Activated T-cell treated with anti-CD3 and anti-CD28 coated beads, Interleukin-2, amount 50 U/mL, for 24 hours (primary cell): ENCODE measurements at places on chromosomes 7 and 10.
A peak's percentile ranks its signal among the peaks of the same experiment; 100 is the strongest.

DNA sequence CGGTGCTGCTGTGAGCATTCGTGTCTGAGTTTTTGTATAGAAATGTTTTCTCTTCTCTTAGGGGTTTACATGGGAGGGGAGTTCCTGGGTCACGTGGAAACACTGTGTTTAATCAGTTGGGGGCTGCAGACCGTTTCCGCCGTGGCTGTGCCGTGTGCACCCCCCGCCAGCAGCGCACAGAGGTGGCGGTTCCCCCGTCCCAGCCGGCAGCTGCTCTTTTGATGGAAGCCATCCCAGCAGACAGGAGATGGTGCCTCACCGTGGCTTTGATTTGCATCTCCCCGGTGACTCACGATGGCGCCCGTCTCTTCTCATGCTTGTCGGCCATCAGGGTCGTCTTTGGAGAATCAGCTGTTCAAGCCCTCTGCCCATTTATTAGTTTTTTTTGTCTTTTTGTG, 34.9 kb upstream of the FOXL3 start:
- H3K27me3 ChIP-seq: no peaks in the 10 kb centered on the region
- H3K36me3 ChIP-seq: no peaks in the 10 kb centered on the region
- DNase-seq: no peak
- no peak overlapping the region for H3K4me3 ChIP-seq
- H3K4me1 ChIP-seq: no peaks in the 10 kb centered on the region

DNA sequence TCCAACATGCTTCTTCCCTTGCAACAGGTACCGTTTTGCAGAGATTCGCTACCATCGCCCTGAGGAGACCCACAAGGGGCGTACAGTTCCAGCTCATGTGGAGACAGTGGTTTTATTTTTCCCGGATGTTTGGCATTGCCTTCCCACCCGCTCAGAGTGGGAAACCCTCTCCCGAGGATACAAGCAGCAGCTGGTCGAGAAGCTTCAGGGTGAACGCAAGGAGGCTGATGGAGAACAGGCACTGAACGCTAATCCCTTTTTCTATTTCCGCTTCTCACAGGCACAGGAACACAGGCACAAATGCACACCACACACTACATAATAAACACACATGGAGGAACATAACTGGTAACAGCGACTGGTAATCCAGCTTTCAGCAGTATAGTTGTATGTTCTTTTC, 35.2 kb downstream of the CCAR1 start:
- H3K27ac ChIP-seq: no peak overlapping the region
- no peaks in the 10 kb centered on the region for H3K27me3 ChIP-seq
- peaks cover 88% of the 10 kb centered on the region for H3K36me3 ChIP-seq
- no peak for DNase-seq
- no peaks in the 10 kb centered on the region for H3K4me1 ChIP-seq

DNA sequence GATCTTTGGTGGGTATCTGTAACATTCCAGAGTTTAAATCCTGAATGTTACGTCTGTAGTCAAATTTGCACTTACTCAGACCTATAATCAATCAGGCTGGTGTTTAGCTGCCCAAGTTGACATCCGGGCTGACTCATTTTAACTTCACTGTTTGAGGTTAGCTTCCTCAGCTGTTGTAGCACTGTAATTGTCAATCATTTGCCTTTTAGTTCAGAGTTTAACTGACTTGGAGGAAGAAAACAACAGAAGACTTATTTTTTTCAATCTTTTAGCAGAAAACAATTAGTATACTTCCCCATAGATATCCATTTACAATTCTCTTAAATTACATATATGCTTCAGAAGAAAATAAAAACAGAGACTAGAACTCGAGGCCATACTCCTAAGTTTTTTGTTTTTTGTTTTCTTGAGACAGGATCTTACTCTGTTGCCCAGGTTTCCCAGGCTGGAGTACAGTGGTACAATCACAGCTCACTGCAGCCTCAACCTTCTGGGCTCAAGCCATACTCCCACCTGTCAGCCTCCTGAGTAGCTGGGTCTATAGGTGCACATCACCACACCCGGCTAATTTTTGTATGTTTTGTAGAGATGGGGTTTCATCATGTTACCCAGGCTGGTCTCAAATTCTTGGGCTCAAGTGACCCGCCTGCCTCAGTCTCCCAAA, 38.5 kb upstream of the LRRC17 start:
- H3K36me3 ChIP-seq: no peaks in the 10 kb centered on the region
- no peak for DNase-seq
- no peak overlapping the region for H3K27ac ChIP-seq
- peaks cover 33% of the 10 kb centered on the region for H3K4me1 ChIP-seq
- no peaks in the 10 kb centered on the region for H3K27me3 ChIP-seq

GRCh38 chr7:40531956-40532355, 397.2 kb downstream of the SUGCT start:
- H3K27me3 ChIP-seq: no peaks in the 10 kb centered on the region
- no peak overlapping the region for H3K27ac ChIP-seq
- H3K4me1 ChIP-seq: no peaks in the 10 kb centered on the region
- H3K36me3 ChIP-seq: no peaks in the 10 kb centered on the region
- H3K4me3 ChIP-seq: no peak overlapping the region

GRCh38 chr10:73839276-73839966, 28.0 kb upstream of the NDST2 start:
- no peak overlapping the region for H3K4me3 ChIP-seq
- H3K27ac ChIP-seq: no peak overlapping the region
- peaks cover 82% of the 10 kb centered on the region for H3K36me3 ChIP-seq
- H3K4me1 ChIP-seq: no peaks in the 10 kb centered on the region
- no peak for DNase-seq
- no peaks in the 10 kb centered on the region for H3K27me3 ChIP-seq

- no peak overlapping the region for H3K4me3 ChIP-seq
- H3K27me3 ChIP-seq: no peaks in the 10 kb centered on the region
- H3K27ac ChIP-seq: no peak overlapping the region
- H3K36me3 ChIP-seq: no peaks in the 10 kb centered on the region
Observed at GRCh38 chr7:47690902-47691558, 109.1 kb upstream of the TNS3 start.

GRCh38 chr7:43925984-43926797, at the start of gene UBE2D4:
UBE2D4 (plus strand) TSS chr7:43926436; CDS start chr7:43926533, 97 bp downstream.
- DNase-seq: peak; percentile 95
- no peaks in the 10 kb centered on the region for H3K27me3 ChIP-seq
- peak within 1 kb of the TSS; percentile 95 for H3K27ac ChIP-seq
- peak within 1 kb of the TSS; percentile 86 for H3K4me3 ChIP-seq
- peaks cover 32% of the 10 kb centered on the region for H3K4me1 ChIP-seq

DNA sequence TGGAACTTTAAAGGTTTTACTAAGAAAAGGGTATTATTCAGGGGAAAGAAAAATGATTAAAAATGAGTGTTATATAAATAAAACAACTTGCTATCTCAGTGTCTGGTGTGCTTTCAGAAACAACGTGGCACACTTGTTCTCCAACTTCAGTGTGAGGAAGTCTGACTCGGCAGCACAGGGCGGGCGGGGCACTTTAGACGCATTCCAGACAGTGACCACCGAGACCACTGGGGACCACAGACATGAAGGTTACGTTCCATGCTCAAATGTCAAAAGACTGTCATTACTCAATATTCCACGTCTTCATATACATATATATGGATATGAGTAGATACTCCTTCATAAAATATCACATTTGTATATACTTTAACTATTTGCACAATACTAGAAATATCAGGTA, 87.0 kb downstream of the LARP4B start:
- H3K4me3 ChIP-seq: no peak overlapping the region
- peaks cover 98% of the 10 kb centered on the region for H3K36me3 ChIP-seq
- H3K27me3 ChIP-seq: no peaks in the 10 kb centered on the region
- DNase-seq: no peak
- H3K4me1 ChIP-seq: peaks cover 30% of the 10 kb centered on the region

DNA sequence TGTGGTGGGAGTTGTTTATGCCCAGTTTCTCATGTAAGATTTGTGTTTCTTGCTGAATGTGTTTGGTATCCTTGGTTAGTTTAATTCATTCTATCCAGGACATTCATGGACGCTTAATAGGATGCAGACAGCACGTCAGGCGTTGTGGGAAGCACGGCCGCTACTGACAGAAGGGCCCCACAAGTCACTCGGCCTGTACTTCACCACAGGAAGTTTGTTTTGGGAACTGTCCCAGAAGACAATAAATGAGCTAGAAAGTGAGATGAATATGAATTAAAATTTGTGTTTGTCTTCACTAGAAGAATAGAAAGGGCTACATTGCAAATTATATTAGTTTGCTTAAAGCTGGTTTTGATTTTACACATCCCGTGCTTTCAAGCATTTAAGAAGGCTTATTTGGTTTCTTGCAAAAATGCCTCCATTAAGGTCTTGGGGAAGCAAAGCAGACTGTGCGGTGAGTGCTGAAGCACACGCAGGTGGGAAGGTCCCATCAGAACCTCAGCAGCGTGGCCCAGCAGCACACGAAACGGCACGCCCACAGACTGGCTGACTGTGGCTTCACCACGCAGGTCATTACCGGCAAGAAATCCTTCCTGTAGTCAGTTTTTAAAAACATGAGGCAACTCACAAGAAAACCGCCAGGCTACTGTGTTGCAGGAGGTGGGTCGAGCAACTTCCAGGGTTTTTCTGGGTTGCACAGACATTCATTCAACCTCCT, 74.1 kb downstream of the VIPR2 start:
- no peak for DNase-seq
- H3K4me3 ChIP-seq: no peak overlapping the region
- peaks cover 26% of the 10 kb centered on the region for H3K4me1 ChIP-seq
- H3K36me3 ChIP-seq: no peaks in the 10 kb centered on the region
- H3K27me3 ChIP-seq: no peaks in the 10 kb centered on the region
- peak overlapping the region; percentile 22 for H3K27ac ChIP-seq

- DNase-seq: no peak
- H3K27ac ChIP-seq: no peak overlapping the region
- no peaks in the 10 kb centered on the region for H3K36me3 ChIP-seq
- H3K27me3 ChIP-seq: peaks cover 20% of the 10 kb centered on the region
- peaks cover 6% of the 10 kb centered on the region for H3K4me1 ChIP-seq
Observed at GRCh38 chr10:8563478-8563877, 509.0 kb downstream of the GATA3 start.

GRCh38 chr10:2201534-2202099, 464.3 kb upstream of the ADARB2 start:
- no peaks in the 10 kb centered on the region for H3K36me3 ChIP-seq
- no peak overlapping the region for H3K27ac ChIP-seq
- no peaks in the 10 kb centered on the region for H3K4me1 ChIP-seq
- no peak overlapping the region for H3K4me3 ChIP-seq
- no peak for DNase-seq
- H3K27me3 ChIP-seq: peaks cover 9% of the 10 kb centered on the region

DNA sequence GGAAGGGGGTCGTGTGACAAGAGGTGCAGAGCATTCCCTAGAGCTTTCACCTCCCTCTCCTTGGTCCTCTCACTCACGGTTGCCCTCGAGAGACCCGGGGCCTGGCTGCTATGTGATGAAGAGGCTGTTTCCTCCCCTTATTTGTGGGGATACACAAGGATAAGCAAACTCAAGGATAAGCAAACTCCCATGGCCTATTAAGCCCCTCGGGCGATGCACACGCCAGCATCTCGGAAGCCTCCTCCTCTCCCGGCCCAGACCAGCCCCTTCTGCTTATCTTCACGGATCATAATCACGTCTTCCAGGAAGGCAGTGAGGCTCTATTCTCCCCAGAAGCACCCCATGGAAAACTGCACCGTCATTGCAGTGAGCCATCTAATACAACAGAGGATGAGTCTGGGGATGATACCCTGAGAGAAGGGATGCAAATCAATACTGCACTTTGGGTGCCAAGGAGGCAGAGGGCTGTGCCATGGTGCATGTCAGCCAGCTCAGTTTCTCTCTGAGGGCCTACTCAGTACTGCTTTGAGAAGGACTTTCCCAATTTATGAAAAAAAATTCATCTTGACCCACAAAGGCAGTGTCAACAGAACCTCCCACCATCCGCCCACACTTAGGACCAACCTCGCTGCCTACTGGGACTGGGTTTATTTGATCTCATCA, 22.2 kb downstream of the TMEM273 start:
- H3K4me1 ChIP-seq: peaks cover 21% of the 10 kb centered on the region
- H3K27ac ChIP-seq: peak overlapping the region; percentile 53
- no peak overlapping the region for H3K4me3 ChIP-seq
- DNase-seq: no peak

DNA sequence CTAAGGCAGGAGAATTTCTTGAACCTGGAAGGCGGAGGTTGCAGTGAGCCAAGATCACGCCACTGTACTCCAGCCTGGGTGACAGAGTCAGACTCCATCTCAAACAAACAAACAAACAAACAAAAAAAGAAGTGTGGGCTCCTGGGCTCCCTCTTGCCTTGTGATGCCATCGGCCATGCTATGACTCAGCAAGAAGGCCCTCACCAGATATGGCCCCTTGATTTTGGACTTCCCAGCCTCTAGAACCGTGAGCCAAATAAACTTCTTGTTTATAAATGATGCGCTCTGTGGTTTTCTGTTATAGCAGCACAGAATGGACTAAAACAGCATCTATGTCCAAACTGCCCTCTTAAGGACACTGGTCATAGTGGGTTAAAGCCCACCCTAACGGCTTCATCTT, 29.9 kb upstream of the RHEB start:
- no peak overlapping the region for H3K27ac ChIP-seq
- H3K36me3 ChIP-seq: no peaks in the 10 kb centered on the region
- H3K27me3 ChIP-seq: peaks cover 20% of the 10 kb centered on the region
- DNase-seq: no peak

DNA sequence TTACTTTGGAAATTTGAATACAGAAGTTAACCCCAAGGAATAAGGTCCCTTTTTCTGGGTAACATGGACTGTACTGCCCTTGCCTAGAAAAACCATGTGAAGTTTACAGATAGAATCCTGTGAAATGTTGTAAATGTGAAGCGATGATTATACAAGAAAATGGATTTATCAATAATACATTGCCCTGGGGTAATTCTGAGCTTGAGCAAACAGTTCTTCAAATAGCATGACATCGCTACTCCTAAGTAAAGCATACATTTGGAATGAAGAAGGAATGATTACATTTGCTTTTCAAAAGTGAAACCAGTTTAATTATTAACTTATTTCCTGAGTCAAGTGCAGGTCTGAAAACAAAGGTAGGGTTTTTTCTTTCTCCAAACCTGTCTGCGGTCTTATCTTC, 43.3 kb upstream of the FZD8 start:
- H3K4me1 ChIP-seq: no peaks in the 10 kb centered on the region
- H3K36me3 ChIP-seq: no peaks in the 10 kb centered on the region
- DNase-seq: no peak
- H3K4me3 ChIP-seq: no peak overlapping the region
- H3K27ac ChIP-seq: no peak overlapping the region

GRCh38 chr10:27355918-27356573, 115.4 kb upstream of the ACBD5 start:
- DNase-seq: no peak
- no peaks in the 10 kb centered on the region for H3K36me3 ChIP-seq
- H3K4me3 ChIP-seq: no peak overlapping the region
- peaks cover 8% of the 10 kb centered on the region for H3K4me1 ChIP-seq
- peaks cover 14% of the 10 kb centered on the region for H3K27me3 ChIP-seq

- no peaks in the 10 kb centered on the region for H3K36me3 ChIP-seq
- no peak overlapping the region for H3K4me3 ChIP-seq
- no peak overlapping the region for H3K27ac ChIP-seq
- DNase-seq: no peak
- no peaks in the 10 kb centered on the region for H3K4me1 ChIP-seq
- H3K27me3 ChIP-seq: no peaks in the 10 kb centered on the region
Observed at GRCh38 chr7:78476851-78477405, 678.4 kb downstream of the PHTF2 start.

GRCh38 chr7:102875700-102876295, 37.0 kb upstream of the LRRC17 start:
- H3K27ac ChIP-seq: peak overlapping the region; percentile 16
- no peaks in the 10 kb centered on the region for H3K27me3 ChIP-seq
- H3K4me3 ChIP-seq: no peak overlapping the region
- peak; percentile 31 for DNase-seq
